ENCODE measurements at places on chromosomes 2 and 18.

DNA sequence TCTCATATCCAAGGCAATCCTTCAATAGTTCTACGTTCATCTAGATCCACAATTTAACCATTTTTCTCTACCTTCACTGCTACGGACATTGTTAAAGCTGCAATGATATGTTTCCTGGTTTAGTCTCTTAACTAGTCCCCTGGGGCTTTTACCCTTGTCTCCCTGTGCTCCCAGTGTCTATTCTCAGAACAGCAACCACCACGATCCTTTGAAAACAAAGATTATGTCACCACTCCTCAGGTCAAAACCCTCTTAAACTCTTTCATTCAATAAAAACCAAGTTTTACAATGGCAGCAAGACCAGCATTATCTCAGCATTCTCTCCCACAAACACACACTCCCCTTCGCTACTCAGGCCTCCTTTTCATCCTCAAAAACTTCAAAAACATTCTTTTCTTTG is 298.2 kb upstream of the CHST9 start:
- no peak for DNase-seq

DNA sequence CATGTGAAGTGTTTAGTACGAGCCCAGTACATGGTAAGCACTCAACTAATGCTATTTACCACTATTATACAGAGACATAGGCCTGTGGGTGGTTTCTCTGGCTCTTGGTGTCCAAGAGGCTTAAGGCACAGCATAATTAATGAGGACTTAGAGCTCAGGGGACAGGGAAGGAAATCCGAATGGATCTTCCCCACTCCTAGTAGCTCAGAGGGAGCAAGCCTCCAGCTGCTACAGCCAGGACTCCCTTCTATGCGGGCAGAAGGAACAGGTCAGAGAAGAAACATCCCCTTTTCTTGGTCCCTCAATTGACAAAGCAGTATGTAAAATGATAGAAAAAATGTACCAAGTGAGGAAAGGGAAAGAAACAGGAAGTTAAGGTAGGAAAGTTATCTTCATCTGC is 261.3 kb upstream of the STON1 start:
- DNase-seq: no peak

- no peak for DNase-seq
These were observed 114.8 kb downstream of the ATL2 start for GRCh38 chr2:38262069-38262871.

DNA sequence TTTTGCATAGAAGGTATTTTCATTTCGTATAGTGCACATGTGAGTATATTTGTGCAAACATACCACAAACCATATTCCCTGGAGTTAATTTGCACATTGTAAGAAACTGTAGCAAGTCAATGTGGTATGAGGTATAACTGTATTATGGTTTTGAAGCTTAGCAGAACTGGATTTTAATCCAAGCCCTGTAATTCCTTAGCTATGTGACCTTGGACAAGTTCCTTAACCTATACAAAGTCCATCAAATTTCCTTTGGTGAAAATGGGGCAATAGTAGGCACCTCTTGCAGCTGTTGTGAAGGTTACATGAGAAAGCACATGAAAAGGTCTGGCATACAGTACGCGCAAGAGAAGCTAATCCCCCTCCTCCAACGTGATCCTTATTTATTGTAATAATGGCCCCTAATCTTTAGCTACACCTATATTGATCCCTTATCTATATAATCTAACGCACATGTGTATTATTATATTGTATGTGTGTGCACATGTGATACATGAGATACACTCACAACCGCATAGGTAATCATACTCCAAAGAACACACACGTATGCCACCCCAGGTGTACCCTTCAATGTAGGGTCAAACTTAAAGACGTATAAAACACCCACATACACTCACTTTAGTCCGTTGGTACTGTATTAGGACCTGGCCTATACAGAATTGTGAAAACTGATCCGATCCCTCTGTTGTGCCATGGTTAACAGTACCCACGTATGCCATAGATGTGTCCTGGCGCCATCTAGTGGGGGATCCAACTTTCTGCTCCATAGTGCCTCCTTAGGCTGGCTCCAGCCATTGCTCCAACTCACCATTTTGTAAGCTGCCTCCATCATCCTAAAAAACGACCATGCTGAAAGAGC is 402.9 kb upstream of the SLC14A2 start:
- peak; percentile 10 for DNase-seq

GRCh38 chr2:104385743-104386142 is 468.2 kb upstream of the POU3F3 start:
- no peak for DNase-seq

DNA sequence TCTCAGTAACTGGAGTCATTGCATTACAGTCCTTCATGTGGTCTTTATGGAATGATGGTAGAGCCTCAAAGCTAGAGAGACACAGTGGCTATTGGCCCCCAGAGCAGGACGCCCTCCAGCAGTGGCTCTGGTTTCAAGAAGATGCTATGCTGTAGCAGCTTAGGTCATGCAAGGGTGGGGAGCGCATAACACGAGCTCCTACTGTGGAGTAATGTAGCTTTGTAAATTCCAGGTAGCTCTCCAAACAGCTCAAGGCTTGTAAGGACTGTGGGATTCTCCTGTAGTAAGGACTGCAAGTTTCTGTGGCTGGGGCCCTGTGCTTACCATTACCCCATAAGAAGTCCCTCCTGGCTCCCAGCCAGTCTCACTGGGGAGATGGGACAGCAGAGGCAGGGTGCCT is 15.6 kb downstream of the APLF start:
- DNase-seq: no peak

GRCh38 chr2:239201884-239202283 is 198.9 kb downstream of the HDAC4 start:
- no peak for DNase-seq

DNA sequence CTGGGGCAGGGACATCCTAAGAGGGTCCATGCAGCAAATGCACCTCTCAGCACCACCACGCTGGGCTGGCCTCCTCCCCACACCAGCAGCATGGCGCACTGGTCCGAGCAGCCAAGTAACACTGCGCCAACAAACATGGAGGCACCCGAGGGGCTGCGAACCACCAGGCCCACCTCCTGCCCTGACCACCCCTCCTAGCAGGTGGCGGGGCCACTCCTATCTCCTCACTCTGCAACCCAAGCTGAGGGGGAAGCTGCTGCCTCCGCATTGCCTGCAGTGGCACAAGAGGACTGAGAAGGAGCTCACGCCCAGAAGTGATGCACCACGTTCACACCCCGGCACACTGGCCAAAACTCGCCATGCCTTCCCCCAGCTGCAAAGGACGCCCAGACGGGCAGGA is 94.4 kb downstream of the EIPR1 start:
- no peak for DNase-seq

- DNase-seq: no peak
These were observed 158.8 kb upstream of the HDAC4 start for GRCh38 chr2:239559417-239560261.

GRCh38 chr2:127220102-127220767 is at the start of gene CYP27C1:
CYP27C1 (minus strand) TSS chr2:127220299; CDS start chr2:127220270, 29 bp downstream.
- DNase-seq: no peak

DNA sequence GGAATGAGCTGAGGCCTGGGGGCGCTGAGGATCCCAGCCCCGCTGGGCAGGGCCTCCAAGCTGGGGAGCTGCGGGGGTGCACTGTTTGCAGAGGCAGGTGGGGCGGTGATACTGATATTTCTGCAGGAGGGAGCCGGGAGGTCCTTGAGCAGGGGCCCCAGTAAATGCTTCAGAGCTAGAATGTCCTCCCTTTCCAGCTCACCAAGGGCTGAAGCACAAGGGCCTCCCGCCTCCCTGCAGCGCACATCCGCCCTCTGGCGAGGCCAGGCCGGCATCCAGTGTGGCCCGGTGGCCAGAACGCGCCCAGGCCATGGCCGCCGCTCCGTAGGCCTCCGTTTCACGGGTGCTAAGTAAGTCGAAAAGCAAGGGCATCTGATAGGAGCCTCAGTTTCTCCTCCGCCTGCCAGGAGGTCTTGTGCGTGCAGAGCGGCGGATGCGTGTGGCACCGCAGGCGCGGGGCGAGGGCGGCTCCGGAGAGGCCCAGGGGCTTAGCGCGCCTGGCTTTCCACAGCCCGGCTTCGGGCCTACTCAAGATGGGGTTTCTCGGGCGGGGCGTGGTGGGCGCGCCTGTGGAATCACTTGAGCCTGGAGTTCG is 29.5 kb upstream of the CHMP1B start:
- no peak for DNase-seq

DNA sequence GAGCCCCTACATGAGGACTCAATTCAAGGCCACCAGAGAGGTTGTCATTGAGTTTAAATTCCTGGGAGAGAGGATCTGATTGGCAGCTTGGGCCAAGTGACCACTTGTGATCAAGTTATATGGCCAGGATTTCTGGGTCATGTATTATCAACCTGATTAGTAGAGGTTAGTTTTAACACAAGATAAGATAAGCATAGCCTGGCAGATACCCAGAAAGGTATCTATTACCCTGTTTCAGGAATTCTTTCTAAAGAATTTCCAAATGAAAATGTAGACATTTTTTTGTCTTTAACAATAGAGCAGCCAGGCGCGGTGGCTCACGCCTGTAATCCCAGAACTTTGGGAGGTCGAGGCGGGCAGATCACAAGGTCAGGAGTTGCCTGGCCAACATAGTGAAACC is 50.5 kb downstream of the BABAM2 start:
- no peak for DNase-seq

DNA sequence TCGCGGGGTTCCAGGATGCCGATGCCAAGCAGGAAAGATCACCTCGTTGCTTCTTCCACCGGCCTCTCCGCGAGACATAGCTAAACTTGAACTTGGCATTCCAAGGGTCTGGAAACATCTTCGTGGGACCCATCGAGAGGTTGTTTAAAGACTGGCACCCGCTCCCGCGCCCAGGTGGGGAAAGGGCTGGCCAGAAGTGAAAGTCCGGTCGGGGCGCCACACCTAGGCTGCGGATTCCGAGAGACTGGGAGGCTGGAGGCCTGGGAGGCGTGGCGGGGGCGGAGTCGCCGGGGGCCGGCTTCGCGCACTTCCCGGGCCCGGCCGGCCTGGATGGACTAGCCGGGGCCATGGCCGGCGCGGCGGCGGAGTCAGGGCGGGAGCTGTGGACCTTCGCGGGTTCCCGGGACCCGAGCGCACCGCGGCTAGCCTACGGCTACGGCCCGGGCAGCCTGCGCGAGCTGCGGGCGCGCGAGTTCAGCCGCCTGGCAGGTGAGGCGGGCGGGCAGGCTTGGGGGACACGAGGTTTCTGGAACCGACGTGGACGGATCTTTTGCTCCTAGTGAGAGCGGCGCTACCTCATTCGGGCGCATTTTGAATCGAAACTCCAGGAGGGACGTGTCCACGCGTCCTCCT is at the start of gene MOCOS:
MOCOS (plus strand) TSS at position 305 of the 633 bp plus-strand sequence; CDS start at position 348, 43 bp downstream.
- no peak for DNase-seq

DNA sequence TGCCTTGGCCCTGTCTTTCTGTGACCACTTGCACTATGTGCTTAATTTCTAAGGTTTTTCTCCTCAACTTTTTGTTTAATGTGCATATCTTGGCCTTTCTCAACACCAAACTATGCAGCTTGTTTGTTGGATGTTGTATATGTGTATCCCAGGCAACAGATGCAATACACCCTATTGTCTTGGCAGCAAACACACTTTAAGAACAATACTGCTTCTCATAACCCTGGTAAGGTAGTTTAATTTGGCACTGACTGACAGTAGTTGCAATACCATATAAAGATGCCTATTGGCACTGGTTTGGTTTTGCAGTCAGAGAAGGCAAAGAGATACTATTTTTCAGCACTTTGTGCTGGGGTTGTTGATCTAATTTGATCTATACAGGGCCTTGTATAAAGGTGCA is 360.7 kb upstream of the CWC22 start:
- no peak for DNase-seq

DNA sequence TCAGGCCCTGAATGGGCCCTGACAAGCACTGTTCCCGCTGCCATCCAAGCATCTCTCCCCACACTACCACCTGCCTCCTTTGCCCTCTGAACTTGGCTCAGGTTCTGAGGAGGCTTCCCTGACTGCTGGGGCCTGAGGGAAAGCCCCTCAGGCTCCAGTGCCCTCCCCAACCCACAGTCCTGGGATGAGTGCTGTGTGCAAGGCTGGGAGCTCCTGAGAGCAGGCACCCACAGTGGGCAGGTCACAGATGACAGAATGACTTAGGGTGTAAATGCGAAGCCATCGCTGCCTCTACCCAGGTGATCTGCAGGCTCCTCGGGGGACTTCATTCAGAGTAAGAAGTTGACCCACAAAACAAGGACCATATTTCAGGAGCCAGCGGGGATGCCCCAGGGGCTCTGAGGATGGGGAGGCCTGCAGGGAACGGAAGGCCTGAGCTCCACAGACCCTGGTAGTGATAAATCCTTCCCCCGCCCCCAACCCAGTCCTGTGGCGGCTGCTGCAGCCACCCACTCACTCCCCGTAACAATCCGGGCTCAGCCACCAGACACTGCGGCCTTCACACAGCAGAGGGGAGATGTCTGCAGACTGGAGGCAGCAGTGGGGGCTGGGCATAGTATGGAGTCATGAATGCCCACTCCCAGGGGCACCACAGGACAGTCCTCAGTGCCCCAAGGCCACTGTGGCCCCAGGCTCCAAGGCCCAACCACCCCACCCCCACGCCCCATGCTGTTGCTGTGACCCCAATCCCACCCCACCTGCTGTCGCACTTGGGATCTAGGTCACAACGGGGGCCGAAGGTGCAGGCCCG is 8.9 kb downstream of the BIN1 start:
- DNase-seq: no peak

DNA sequence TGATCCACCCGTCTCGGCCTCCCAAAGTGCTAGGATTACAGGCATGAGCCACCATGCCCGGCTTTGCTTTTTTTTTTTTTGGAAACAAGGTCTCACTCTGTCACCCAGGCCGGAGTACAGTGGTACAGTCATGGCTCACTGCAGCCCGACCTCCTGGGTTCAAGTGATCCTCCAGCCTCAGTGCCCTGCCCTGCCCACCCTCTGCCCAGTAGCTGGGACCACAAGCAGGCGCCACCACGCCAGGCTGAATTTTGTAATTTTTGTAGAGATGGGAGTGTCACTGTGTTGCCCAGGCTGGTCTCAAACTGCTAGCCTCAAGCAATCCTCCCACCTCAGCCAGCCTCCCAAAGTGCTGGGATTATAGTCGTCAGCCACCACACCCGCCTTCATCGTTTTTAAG is 11.6 kb upstream of the PSD4 start:
- no peak for DNase-seq

DNA sequence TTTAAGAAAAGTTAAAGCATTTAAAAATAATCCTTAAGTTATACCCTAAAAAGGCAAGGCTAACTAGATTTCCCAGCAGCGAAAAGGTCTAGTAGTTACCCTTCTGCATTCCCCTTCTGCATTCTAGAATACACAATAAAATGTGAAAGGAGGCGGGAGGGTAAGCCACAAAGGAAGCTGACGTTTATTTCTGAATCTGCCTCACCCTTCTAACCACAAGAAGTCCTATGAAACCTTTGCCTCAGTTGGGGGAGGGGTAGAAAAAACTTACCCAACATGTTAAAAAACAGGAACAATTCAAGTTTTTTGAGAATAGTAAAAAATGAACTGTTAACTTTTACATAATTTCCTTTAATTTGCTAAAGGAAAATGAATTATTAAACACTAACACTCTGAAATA is 11.3 kb downstream of the STK17B start:
- no peak for DNase-seq

- DNase-seq: no peak
These were observed 2067.7 kb downstream of the SUCLG1 start for GRCh38 chr2:82391386-82391785.

GRCh38 chr2:13193900-13194299 is 477.2 kb downstream of the TRIB2 start:
- DNase-seq: no peak

GRCh38 chr2:27796791-27797765 is 25.6 kb downstream of the MRPL33 start:
- no peak for DNase-seq

- no peak for DNase-seq
These were observed 241.6 kb upstream of the RAB6C start for GRCh38 chr2:129737660-129738527.
